ENCODE measurements at places on chromosomes 7 and 10.
A peak's percentile ranks its signal among the peaks of the same experiment; 100 is the strongest.

DNA sequence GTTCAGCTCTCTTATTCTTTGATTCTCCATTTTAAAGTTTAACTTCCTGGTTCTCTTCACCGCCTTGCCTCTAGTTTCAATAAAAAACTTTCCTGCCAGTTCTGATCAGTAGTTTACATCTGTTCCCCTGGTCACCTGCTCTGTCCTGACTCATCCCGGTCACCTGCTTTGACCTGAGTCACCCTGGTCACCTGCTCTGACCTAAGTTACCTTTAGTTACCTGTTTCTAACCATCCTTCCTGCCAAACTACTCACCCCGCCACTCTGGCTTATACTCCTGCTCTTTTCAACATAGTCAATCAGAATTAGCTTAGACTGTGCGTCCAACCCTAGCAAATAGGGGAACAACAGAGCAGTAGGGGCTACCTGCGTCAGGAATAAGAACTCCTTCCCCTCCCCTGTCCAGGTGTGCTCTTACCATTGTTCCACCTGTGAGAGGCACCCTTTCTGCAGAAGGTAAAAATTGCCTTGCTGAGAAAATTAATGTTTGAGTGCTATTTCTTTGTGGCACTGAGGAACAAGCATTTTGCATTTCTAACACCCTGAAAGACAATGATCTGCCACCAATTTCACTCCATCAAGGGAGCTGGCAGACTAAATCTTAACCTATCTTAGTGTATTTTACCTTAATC lies 263.6 kb downstream of the DOCK4 start:
- DNase-seq, result no peak

- DNase-seq, result no peak
Observed at GRCh38 chr7:81751619-81752317, 18.1 kb downstream of the HGF start.

GRCh38 chr7:897086-897485 lies 20.7 kb downstream of the GET4 start:
- no peak for DNase-seq

GRCh38 chr7:29610086-29610485 lies 46.5 kb downstream of the PRR15 start:
- no peak for DNase-seq

DNA sequence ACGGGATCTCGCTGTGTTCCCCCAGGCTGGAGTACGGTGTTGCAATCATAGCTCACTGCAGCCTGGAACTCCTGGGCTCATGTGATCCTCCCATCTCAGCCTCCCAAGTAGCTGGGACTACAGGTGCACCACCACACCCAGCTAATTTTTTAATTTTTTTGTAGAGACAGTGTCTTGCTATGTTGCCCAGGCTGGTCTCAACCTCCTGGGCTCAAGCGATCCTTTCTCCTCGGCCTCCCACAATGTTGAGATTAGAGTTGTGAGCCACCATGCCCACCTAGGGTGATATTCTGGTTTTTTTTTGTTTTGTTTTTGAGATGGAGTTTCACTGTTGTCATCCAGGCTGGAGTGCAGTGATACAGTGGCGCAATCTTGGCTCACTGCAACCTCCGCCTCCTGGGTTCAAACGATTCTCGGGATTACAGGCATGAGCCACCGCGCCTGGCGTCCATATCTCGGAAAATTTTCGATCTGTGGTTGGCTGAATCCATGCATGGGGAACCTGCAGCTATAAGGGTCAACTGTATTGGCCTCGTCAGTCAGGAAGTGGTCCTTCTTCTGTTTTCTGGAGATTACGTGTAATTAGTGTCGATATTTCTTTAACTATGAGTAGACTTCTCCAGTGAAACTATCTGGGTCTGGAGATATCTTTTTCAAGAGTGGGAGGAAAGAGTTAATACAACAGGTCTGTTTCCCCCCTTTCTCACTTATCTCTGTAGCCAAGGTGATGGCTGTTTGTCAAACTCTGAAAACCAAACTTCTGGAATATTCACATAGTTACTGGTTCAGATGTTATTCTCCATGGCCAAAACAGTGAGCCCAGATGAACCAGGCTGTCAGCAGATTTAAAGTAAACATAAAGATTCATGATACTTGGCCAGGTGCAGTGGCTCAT lies 21.0 kb upstream of the FIS1 start:
- no peak for DNase-seq

- DNase-seq, result no peak
Observed at GRCh38 chr7:5393328-5393727, 30.3 kb downstream of the TNRC18 start.

GRCh38 chr7:17520941-17521340 lies 222.5 kb downstream of the AHR start:
- no peak for DNase-seq

DNA sequence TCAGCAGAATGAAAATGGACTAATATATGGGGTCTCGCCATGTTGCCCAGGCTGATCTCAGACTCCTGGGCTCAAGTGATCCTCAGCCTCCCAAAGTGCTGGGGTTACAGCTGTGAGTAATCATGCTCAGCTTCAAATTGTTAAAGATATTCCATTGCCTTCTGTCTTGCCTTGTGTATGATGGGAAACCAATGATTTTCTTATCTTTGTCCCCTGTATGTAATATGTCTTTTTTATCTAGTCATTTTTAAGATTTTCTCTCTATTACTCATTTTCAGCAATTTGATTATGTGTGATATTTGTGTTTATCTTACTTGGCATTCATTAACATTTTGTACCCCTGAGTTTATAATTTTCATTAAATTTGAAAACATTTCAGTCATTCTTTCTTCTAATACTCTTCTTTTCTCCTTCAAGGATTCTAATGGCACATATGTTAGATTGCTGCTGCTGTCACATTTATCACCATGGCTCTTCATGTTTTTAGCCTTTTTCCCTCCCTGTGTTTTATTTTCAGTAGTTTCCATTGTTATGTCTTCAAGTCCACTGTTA lies 12.6 kb downstream of the LYZL1 start:
- no peak for DNase-seq

DNA sequence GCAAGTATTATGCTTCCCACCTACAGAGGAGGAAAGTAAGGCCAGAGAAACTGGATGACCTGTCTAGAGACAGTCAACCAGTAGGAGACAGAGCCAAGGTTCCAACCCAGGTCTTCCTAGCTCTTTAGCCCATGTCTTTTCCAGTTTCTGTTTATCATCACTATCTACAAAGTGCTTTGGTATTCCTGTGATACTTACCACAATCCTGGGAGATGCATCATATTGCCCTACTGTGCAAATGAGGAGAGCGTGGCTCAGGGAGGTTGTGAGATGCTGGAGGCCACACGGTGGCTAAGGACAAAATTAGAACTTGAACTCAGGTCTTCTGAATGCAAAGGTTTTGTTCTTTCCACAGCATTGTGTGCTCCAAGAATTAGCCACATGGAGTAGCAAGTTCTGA lies 11.2 kb upstream of the PLEKHA1 start:
- no peak for DNase-seq

GRCh38 chr10:51786016-51786683 lies 86.8 kb upstream of the CSTF2T start:
- DNase-seq, result no peak

GRCh38 chr7:112347088-112347487 lies 103.2 kb upstream of the IFRD1 start:
- DNase-seq, result no peak

DNA sequence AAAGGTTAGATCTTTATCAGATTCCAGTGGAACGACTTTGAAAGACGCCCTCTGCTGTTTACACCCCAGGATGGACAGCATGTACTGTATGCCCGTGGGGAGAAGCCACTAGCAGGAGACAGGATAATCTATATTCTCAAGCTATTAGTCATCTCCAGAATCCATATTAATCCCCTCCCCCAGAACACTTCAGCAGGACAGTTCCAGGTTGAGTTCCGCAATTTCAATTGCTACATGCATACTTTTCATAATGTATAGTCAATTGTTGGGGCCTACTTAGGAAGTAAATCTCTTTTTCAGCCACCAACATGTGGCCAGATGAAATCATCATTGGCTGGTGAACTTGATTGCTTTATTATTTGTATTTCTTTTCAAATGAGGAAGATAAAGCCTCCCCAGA lies 313.1 kb upstream of the SMIM30 start:
- DNase-seq, result no peak

DNA sequence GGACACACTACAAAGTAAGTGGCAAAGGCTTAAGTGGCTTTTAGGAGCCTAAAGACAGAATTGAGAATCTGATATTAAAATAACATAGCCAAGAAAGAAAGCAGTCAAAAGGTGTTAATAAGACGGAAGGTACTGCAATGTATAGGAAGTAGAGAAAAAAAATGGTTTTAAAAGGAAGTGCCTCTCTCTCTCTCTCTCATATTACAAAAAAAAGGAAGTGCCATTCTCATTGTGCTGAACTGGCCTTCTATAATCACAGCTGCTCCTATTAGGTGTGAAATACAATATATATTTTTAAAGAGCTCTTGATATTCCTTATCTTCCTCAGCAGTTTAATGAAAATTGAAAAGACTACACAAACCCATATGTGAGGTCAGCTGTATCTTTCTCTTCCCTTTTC lies 199.4 kb upstream of the NPVF start:
- DNase-seq, result no peak

DNA sequence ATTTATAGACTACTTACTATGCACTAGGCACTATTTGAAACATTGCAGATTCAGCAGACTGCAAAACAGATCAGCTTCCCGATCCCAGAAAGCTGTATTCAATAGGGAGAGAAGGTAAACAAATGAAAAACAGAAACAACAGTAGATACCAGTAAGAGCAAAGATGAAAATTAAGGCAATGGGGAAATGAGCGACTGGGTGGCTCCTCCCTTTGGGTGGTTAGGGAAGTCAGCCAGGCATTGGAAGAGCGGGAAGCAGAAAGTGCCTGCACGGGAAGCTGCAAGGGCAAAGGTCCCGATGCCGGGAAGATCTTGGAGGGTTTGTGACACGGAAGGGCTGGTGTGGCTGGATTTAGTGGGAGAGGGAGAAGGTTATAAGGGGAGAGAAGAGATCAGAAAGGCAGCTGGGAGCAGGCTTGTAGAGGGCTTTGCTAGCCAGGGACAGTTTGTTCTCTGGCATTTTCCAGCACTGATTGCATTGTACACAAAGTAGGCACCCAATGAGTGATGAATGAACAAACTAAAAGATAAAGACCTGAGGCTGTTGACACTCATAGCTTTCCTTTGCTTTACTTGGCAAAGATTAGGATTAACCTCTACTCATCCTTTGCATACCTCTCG lies 67.8 kb downstream of the NAMPT start:
- DNase-seq, result peak; percentile 7

DNA sequence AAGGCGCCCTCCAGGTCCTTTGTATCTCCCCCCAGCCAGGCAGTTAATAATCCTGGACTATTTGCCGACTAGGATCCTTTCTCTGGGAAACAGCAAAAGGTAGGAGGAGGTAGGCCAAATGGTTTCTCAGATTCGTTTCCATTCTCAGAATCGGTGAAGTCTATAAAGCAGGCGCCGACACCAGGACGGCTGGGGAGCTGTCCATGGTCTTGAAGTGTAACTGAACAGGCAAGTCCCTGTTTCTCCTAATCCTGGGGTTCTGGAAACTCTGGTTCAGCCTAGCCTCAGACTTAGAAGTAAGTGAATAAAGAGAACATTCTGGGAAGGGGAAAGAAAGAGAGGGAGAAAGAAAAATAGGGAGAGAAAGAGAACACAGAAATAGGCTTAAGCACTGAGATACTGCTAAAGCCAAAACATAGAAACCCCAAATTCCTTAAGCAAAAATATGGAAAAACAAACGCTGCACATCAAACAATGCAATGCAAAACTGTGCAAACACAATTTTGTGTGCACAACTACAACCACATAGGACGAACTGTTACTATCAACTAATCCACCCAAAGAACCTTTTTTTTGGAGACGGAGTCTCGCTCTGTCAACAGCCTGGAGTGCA lies 11.1 kb upstream of the INA start:
- DNase-seq, result peak; percentile 34

DNA sequence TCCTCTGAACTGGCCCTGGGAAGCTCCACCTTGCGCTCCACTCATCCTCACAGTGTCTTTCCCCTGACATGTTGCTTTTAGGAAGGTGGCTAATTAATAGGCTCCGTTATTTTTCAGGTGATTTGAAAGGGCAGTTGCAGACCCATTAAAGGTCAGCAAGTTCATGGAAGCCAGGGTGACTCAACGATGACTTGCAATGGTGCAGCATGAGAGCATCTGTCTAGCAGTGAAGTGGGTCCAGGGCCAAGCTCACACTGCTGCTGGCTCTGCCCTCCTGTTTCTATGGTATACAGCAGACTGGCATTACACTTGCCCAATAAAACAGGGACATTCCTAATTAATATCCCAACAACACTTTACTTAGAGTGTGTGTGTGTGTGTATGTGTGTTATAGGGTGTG lies 68.8 kb upstream of the WDR11 start:
- DNase-seq, result no peak

- peak; percentile 57 for DNase-seq
Observed at GRCh38 chr7:43906331-43907010, at the start of gene URGCP. URGCP (minus strand) TSS chr7:43906596; CDS start chr7:43906575, 21 bp downstream.

DNA sequence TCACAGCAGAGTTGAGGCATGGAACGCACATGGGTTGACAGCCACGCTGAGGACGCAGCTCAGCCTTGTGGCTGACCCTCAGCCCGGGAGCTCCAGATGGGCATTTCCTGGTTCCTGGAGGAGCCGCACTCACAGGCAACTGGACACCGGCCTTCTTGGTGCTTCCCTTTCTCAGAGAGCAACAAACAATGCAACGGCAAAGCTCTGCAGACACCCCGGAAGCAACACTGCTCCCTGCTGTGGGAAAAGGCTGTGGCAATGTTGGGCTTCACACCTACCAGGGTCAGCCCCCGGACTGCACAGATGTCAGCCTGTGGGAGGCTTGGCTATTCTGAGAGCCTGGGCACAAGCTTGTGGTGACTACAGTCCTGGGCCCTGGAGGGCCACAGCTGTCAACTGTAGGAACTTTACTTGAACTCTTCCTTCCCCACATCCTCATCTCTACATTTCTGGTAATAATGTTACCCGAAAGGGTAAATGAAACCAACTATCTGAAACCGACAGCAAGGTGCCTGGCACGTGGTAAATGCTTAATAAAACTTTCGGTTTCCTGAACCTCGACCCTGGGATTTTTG lies 597.5 kb upstream of the MKI67 start:
- no peak for DNase-seq

Measured in right kidney (tissue), 9 donors.